ENCODE measurements at places on chromosomes 4 and X.

DNA sequence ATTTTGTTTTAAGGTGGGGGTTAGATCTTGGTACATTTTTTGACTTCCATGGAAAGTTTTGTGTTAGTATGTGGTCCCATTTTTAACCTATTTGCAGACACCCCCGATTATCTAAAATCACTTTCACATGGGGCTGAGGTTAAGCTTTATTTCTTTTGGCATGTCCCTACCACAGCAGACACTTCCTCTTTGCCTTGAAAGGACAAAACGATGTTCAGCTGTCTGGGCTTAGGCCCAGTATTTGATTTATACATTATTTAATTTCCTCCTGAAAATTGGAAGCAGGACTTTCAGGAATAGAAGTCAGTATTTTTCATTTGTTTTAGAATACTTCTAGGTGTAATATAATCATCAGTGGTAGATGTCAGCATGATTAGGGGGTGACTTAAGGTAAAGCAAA, 112.4 kb upstream of the SPRY1 start:
- DNase-seq, result no peak

- DNase-seq, result no peak
Measured at GRCh38 chr4:37623125-37623524, 63.1 kb downstream of the RELL1 start.

DNA sequence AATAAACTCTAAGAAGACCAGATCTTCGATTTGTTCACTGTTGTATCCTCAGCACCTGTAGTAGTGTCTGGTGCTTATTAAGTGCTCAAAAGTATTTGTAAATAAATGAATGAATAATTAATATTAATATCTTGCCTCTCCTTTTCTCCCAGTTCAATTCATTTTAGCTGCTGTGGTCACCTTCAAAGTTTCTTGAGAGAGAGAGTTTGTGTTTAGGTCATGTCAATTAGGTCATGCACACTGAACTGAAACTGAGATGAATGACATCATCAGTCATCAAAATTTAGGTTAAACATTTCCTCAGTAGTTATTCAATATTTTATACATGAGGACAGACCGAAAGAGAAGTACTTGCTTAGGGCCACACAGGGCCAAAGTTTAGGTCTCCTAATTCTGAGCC, 73.5 kb downstream of the ANXA3 start:
- no peak for DNase-seq

GRCh38 chr4:26331380-26331950, 10.7 kb downstream of the RBPJ start:
- no peak for DNase-seq

DNA sequence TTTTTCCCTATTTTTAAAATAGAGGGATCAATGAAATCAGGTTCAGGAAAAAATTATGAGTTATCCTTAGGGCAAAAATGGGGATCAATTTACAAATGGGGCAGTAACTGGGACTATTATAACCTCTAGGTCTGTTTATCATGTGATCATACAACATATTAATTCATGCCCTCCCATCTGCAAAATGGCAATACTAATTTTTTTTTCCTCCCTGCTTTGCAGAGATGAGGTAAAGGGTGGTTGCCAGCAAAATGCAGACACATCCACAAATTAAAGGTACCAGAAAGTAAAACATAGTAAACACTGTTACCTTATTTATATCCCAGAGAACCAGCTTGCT, 467 bp downstream of the HSD17B11 start:
- DNase-seq, result no peak

DNA sequence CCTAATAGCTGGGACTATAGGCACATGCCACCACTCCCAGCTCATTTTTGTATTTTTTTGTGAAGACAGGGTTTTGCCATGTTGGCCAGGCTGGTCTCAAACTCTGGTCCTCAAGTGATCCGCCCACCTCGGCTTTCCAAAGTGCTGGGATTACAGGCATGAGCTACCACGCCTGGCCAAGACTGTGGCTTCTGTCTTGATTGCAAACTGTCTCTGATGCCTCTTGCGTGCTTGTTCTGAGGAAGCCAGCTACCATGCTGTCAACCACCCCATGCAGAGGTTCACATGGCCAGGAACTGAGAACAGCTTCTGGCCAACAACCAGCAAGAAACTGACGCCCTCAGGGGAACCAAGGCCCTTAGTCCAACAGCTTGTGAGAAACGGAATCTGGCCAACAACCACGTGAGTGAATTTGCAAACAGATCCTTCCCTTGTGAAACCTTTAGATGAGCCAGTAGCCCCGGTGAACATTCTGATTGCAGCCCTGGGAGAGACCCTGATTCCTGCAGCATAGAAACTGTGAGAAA, 71.2 kb downstream of the SUPT20HL2 start:
- no peak for DNase-seq

GRCh38 chr4:160709026-160709425, 1454.8 kb downstream of the FSTL5 start:
- no peak for DNase-seq

DNA sequence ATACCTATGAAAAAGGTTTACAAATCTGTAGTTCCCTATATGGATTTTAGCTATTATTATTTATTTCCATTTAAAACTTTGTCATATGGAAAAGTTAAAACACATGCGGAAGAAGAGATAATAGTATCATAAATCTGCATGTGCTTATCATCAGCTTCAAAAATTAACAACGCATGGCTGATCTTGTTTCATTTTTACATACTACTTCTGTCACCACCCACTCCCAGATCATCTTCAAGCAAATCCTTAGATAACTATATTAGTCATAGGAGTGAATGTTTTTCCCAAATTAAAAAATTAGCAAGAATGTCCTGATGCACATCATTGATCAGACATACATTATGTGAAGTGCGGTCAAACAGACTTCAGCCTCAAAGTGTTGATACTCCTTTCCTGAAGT, 24.6 kb upstream of the MOB1B start:
- no peak for DNase-seq

DNA sequence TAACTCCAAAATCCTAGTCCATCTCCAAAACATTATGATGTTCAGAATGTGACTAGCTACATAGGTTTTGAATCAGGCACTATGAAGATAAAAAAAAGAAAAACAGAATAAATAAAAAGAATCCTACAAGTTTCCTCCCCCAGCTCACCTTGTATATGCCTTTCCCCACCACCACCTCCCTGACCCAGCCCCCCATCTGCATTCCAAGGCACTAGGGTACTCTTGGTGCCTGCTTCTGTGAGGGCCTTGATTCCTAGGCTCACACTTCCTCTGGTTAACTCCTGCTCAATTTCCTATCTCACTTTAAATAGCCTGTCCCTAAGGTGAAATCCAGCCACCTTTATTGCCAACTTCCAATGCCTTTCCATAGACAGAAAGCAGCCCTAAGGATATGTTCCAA, 178.7 kb upstream of the ATOH1 start:
- DNase-seq, result no peak

DNA sequence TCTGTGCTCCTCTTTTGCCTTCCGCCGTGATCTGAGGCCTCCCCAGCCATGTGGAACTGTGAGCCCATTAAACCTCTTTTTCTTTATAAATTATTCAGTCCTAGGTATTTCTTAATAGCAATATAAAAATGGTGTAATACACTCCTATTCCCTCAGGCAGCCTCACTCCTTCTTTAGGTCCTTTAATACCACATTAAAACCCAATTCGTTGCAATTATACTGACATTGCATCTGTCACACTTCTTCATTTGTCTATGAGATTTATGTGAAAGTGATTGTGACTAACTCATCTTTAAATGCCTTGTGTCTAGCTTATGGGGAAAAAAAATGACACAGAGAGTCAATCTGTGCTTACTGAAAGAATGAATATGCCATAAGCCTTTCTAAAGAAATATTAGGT, 1035.2 kb upstream of the SLIT2 start:
- DNase-seq, result no peak

GRCh38 chr4:68271851-68272357, 26.4 kb upstream of the TMPRSS11B start:
- peak; percentile 59 for DNase-seq

- DNase-seq, result peak; percentile 49
Measured at GRCh38 chrX:7586126-7586525, 256.8 kb upstream of the VCX start.

GRCh38 chrX:65920620-65921019, 119.3 kb downstream of the VSIG4 start:
- DNase-seq, result no peak

DNA sequence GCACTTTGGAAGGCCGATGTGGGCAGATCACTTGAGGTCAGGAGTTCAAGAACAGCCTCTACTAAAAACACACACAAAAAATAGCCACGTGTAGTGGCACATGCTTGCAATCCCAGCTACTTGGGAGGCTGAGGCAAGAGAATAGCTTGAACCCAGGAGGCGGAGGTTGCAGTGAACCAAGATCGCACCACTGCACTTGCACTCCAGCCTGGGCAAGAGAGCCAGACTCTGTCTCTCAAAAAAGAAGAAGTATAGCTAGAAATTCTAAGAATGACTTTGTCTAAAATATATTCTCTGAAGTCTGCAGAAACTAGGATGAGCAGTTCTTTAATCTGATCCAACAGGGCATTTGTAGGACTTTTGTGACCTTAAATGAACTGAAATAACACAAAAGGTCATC, 17.4 kb downstream of the RBM47 start:
- no peak for DNase-seq

GRCh38 chr4:39046249-39046648, 14.0 kb upstream of the TMEM156 start:
- no peak for DNase-seq

All from NCI-H146 (cell line).